Left ventricle myocardium superior (tissue), 1 donor: ENCODE measurements at places on chromosomes 7 and 10. TPM values are rescaled to one million over a fixed set of nuclear protein-coding genes. Genes with fewer than 3 reads are reported as not detected.

DNA sequence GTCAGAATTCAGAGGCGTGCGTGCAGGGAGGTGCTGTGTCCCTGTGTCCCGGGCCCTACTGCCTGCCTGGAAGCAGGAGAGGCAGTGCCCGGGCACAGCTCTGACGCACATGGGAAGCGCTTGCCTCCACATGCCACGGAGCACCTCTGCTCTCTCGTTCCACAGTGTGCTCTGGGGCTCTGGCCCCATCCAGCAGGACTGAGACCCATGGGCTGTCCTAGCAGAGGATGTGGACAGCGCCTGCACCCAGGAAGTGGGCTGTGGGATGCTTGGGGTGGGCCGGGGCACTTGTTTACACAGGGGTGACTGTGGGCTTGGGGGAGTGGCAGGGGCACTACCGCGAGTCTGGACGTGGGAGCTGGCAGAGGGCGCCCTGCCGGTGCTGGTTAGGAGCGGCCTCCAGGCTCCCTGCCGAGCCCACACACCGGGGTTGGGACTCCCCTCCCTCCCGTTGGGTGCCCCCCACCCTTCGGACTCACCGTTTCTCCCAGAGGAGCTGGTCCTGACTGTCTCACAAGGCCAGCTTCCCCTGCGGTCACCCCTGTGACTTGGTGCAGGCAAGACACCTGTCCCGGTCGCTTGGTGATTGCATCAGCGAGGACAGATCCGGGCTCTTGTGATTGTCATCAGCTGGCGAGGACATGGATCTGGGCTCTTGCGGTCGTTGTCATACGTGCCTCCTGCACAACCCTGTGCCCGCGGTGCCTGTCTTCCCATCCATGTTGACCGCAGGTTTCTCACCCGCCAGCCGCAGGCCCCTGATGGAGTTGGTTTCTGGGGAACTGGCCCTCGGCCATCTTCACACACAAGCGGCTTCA, 83.1 kb downstream of the NKX6-2 start:
- DNase-seq, result peak; percentile 26

- peak; percentile 90 for DNase-seq
Observed at GRCh38 chr10:71748671-71749191, 24.6 kb downstream of the VSIR start.

DNA sequence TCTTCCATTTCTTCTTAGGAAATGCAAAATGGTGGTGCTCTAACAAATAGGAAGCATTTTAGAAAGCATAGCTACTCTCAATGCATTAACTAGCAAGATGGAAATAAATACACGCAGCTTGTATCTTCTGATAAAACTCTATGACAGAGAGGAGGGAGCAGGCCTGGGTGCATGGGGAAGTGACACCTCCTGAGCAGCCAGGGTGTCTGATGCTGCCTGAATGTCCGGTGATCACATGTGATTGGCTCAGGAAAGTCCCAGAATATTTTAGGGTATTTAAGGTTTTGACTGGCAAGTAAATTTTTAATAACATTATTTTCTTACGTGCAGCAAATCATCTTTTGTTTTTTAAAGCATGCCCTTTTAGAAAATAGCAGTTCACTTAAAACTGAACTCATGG, 261.0 kb upstream of the KLF6 start:
- DNase-seq, result no peak

Gene FZD1
- total RNA-seq, result 12.1 TPM

DNA sequence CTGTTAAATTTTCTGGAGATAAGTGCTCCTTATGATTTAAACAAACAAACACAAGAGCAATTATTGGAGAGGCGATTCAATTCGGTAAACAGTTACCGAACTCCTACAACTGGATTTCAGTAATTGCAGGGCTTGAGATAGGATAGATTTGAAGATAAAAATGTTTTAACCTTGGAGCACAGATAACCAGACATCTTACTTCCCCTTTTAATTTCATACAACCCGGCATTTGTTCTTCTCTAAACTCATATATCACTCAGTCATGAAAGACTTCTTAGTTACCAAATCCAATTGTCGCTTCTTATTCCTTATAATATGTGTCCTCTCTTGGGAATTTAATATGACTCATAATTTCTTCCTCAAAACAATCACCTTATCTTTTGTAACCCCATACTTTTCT, 235.9 kb upstream of the CSTF2T start:
- DNase-seq, result no peak

Gene TRIM8
- total RNA-seq, result 117 TPM

- no peak for DNase-seq
Observed at GRCh38 chr7:37304921-37305320, 143.7 kb downstream of the ELMO1 start.

DNA sequence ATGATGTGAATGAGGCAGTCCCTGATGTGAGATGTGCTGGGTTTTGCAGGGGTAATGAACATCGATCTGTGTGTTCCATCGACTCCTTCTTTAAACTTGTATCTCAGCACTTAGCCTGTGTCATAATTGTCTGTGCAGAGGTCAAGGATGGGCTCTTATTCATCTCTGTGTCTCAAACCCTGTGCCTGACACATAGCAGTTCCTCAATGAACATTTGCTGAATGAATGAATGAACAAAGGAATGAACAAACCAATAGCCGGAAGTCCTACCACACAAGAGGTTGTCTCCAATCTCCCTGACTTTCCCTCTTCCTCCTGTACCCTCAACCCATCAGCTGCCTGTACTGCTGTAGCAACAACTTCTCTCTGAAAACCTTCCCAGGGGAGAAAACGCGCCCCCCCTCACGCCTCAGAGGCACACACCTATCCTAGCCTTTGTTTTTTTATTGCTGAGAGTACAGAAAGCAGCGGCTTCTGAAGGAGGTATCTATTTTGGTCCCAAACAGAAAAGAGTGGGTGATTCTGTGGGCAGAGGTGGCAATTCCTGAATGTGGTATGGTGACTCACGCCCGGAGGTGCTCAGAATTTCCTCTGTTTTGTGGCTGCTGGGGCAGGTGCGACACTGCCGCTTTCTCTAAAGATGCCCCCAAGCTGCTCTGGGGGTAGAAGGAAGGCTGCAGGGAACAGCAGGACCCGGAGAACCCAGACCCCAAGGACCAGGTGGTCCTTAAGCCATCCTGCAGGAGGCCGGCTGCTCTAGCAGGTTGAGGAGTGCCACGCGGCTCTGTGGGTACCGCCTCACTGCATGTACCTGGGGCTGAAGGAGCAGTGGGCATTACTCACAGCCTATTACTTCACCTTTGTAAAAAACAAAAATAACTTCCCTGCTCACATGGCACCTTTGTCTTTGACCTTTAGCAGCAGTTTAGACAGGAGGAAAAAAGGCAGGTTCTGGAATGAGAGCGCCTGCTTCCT, 9.6 kb downstream of the IL2RA start:
- DNase-seq, result no peak

- DNase-seq, result no peak
Observed at GRCh38 chr7:142784096-142784495, 13.3 kb downstream of the PRSS2 start.

GRCh38 chr7:3312583-3312982, 11.5 kb downstream of the SDK1 start:
- no peak for DNase-seq

DNA sequence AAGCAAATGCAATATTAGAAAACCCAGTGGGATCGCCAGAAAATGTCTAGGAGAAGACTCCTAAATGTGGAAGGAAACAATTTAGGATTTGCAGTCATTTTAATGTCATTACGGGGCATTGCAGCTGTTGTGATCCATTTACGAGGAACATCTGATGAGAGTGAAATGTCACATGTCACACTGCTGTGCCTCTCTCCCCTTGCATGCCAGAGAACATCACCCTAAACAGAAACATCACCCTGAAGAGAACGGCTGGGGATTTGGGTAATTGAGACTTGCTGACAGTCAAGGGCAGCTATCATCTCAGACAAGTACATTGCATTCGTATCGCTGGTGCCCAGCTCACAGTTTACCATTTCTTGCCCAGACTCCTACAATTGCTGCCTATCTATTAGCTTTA, 785.7 kb upstream of the POM121L12 start:
- DNase-seq, result no peak

- DNase-seq, result no peak
Observed at GRCh38 chr7:30900053-30900452, 11.6 kb upstream of the AQP1 start.

- no peak for DNase-seq
Observed at GRCh38 chr10:18136073-18136791, 4.0 kb upstream of the CACNB2 start.

GRCh38 chr10:25180801-25181200, 6.0 kb downstream of the GPR158 start:
- DNase-seq, result no peak

GRCh38 chr7:75613351-75613750, 121.2 kb downstream of the SPDYE5 start:
- no peak for DNase-seq

- no peak for DNase-seq
Observed at GRCh38 chr7:73864981-73865711, 4.2 kb downstream of the TMEM270 start.

DNA sequence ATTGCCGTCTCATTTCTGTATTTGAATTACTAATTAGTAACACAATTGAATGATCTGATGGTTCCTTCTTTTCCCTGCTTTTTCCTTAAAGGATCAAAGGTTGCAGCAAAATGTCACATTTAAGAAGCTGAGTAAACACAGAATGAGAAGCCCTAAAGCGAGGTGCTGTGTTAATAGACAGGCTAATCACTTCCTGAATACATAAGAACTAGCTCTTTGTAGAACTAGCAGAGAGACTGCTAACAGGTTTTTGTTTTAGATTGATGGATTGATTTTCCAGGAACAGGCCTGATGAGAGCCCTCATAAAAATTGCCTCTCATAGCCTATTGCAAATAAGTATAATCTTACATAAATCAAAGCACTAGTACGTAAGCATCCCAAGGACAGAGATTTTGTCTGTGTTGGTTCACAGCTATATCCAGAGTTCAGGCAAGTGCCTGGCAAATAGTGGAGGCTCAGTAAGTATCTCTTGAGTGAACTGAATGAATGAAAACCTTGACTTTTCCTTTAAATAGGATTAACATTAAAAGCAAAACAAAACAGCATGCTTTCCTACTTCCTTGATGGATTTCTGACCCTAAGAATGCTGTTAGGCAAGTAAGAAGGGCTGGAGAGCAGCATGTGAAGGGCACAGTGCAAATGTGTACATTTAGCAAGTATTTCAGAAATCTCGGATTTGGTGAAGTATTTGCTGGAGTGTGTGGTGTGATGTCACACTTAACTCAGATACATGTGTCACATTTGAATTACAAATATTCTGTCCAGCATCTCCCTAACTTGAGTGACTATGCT, 3.3 kb downstream of the TMEM229A start:
- no peak for DNase-seq

Gene FAM221A
- 2.1 TPM for total RNA-seq

DNA sequence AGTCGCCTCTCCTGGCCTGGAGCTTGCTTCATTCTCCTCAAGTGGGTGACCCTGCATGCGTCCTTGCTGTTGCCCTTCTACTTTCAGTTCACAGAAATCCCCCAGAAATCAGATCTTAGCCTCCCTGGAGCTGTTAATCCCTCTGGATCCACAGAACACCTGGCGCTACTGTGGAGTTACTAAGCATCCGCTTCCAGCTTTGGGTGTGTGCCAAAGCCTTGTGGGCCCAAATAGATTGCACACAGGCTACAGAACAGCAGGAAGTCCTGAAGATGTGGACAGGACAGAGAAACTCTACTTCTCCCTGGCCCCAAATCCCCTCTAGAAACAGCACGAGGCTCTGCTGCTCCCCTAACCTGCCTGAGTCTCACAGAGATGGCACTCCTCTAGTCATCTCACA, 36.6 kb upstream of the PDLIM1 start:
- DNase-seq, result peak; percentile 68

Gene RHOBTB1
- 13.5 TPM for total RNA-seq

Gene TRIL
- 2.4 TPM for total RNA-seq

Gene ZNF722
- total RNA-seq, result not detected

GRCh38 chr7:131521651-131522163, 34.7 kb downstream of the PODXL start:
- DNase-seq, result peak; percentile 62

GRCh38 chr10:3867454-3868270, 82.7 kb upstream of the KLF6 start:
- no peak for DNase-seq

- DNase-seq, result no peak
Observed at GRCh38 chr7:148633761-148634160, 43.2 kb downstream of the C7orf33 start.

Gene FAM20C
- total RNA-seq, result 23.8 TPM

- DNase-seq, result no peak
Observed at GRCh38 chr10:62063795-62064472, 162.4 kb downstream of the ARID5B start.

DNA sequence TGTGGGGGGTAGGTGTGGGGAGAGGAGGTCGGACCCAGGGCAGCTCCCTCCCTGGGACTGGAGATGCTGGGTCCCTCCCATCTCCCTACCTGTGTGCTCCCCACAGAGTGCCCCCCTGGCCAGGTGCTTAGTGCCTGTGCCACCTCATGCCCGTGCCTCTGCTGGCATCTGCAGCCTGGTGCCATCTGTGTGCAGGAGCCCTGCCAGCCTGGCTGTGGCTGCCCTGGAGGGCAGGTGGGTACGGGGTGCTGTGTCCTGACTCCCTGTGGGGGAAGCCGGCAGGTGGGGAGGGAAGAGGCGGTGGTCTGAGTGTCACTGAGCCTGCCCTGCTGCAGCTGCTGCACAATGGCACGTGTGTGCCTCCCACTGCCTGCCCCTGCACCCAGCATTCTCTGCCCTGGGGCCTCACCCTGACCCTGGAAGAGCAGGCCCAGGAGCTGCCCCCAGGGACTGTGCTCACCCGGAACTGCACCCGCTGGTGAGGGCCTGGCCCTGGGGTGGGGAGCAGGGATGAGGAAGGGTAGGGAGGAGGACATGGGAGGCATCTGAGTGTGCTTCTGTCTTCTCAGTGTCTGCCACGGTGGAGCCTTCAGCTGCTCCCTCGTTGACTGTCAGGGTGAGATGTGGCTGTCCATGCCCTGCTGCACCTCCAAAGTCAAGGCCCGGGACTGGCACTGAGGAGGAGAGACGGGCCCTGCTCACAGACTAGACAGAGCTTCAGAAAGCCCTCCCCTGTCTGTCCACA, 11.7 kb upstream of the ZNF862 start:
- DNase-seq, result no peak

Gene PRDX3
- 288 TPM for total RNA-seq

- DNase-seq, result no peak
Observed at GRCh38 chr10:29479081-29479925, 155.5 kb downstream of the SVIL start.

- no peak for DNase-seq
Observed at GRCh38 chr10:8912108-8912507, 857.6 kb downstream of the GATA3 start.

GRCh38 chr7:15397159-15397550, 164.7 kb downstream of the AGMO start:
- DNase-seq, result no peak
